ENCODE measurements at places on chromosomes 3 and 15.

DNA sequence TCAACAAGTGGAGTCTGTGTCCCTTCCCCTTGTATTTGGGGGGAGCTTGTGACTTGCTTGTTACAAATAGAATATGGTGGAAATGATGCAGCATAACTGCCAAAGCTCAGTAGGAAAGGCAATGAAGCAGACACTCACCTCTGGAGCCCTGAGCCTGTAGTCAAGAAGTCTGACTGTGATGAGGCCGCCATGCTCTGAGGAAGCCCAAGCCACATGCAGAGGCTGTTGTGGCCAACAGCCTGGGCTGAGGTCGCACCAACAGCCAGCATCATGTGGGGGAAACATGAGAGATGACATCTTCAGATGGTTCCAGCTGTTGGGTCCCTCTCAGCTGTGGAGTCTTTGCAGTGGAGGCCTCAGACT, 161.4 kb downstream of the CHSY1 start:
- DNase-seq: no peak

DNA sequence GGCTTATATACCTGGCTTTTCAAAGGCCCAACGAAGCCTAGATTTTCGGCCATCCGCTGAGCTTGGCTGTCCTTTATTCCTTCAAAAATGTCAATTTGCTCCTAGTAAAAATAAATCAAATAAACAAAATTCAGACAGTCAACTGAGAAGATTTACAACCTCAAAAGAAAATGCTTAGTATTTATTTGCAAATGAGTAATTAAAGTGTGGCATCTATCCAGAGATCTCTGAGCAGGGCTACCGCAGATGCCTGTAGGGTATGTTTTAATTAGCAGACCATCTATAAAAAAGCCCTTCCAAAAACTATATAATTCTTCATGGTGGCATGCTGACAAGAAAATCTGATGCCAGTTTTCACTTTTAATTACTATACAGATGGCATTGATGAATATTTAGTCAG, 136.2 kb downstream of the SUCLG2 start:
- no peak for DNase-seq

- DNase-seq: no peak
Observed at GRCh38 chr15:91278951-91279350, 178.9 kb downstream of the SV2B start.

DNA sequence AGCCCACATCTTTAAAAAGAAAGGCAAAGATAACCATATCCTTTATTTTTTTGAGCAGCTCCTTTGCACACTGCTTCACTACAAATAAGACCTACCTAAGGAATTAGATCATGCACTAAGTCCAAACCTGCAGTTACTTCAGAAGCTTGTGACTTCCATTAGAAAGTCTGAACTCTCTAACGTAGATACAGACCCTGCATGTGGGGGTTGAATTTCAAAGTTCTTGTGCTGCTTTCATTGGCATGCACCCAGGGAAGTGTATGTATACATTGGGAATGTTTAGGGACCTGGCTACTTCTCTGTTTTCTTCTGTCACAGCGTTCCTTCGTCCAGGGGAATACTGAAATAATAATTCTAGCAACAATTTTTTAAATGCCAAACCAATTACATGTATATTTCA, 185.2 kb upstream of the IL12A start:
- no peak for DNase-seq

DNA sequence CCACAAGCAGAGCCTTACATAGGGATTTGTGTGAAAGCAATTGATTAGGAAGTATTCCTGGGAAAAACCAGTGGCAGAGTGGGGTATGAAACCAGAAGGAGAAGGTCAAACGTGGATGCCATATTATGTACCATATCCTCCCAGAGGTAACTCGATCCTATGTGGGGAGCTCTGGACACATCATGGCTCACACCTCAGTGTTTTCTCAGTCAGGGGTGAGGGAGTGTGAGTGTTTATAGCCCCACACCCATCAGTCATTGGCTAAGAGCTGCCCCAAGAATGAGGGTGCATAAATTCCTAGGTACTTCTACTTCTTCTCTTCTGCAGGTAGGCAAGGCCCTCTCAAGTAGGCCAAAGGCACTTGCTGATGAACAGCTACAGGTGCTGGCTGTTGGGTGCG, 28.2 kb upstream of the PDZRN3 start:
- no peak for DNase-seq

- no peak for DNase-seq
Observed at GRCh38 chr3:14799146-14799545, 19.6 kb upstream of the FGD5 start.

- DNase-seq: no peak
Observed at GRCh38 chr3:58754074-58754473, 87.5 kb upstream of the FAM3D start.
